ENCODE measurements at places on chromosomes 2 and 18. TPM values are rescaled to one million over a fixed set of nuclear protein-coding genes. Genes with fewer than 3 reads are reported as not detected.

Gene ST3GAL5
- total RNA-seq = 72.4 TPM

GRCh38 chr2:441258-442022 lies 153.5 kb upstream of the ALKAL2 start:
- no peak for DNase-seq

GRCh38 chr18:9861157-9861556 lies 24.6 kb upstream of the TXNDC2 start:
- DNase-seq = no peak

Gene TSGA10
- 9.9 TPM for total RNA-seq

Gene CFC1
- not detected for total RNA-seq

Gene TUBB8B
- 0.47 TPM for total RNA-seq

DNA sequence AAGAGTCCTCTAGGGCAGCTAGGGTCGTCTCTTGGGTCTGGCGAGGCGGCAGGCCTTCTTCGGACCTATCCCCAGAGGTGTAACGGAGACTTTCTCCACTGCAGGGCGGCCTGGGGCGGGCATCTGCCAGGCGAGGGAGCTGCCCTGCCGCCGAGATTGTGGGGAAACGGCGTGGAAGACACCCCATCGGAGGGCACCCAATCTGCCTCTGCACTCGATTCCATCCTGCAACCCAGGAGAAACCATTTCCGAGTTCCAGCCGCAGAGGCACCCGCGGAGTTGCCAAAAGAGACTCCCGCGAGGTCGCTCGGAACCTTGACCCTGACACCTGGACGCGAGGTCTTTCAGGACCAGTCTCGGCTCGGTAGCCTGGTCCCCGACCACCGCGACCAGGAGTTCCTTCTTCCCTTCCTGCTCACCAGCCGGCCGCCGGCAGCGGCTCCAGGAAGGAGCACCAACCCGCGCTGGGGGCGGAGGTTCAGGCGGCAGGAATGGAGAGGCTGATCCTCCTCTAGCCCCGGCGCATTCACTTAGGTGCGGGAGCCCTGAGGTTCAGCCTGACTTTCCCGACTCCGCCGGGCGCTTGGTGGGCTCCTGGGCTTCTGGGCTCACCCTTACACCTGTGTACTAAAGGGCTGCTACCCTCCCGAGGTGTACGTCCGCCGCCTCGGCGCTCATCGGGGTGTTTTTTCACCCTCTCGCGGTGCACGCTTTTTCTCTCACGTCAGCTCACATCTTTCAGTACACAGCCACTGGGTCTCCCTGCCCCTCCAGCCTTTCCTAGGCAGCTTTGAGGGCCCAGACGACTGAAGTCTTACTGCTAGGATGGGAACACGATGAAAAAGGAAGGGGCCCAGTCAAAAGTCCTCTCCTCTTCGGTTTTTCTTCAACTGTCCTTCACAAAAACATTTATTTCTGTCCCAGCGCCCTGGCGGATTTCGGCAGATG lies 8.1 kb downstream of the SIX2 start:
- no peak for DNase-seq

- DNase-seq = no peak
These were observed 267.8 kb upstream of the NCKAP5 start for GRCh38 chr2:133835821-133836619.

Gene DNAH6
- 6.3 TPM for total RNA-seq

Gene TCF7L1
- 17.1 TPM for total RNA-seq

Gene SCYGR4
- not detected for total RNA-seq

DNA sequence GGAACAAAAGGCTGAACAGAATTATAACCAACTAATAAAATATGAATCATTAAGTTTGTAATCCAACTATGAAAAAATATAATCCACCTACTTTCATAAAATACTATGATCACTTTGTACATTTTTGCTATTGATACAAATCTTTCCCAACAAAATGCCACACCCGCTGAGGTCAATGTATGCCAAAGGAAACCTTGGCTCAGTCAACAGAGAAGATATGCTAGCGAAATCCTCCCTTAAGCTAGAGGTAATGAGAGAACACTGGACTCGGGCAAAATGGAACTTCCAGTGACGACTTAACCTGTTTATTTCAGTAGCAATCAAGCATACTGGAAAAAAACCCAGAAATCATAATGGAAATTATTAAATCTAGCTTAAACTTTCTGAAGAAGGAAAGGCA lies 81.5 kb downstream of the NOL10 start:
- DNase-seq = no peak

DNA sequence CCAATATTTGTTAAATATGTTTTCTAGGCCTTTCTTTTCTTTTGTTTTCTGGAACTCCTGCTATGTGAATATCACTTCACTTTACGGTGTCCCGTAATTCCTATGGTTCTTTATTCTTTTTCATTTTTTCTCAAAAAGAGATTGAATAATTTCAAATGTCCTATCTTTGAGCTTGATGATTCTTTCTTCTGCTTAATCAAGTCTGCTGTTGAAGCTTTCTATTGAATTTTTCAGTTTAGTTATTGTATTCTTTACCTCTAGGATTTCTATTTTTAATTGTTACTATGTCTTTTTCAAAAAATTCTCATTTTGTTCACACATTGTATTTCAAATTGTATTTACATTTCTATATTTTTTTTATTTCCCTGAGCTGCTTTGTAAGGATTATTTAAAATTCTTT lies 45.5 kb upstream of the COL3A1 start:
- DNase-seq = no peak

GRCh38 chr2:222307978-222308730 lies 9.4 kb upstream of the PAX3 start:
- DNase-seq = no peak

DNA sequence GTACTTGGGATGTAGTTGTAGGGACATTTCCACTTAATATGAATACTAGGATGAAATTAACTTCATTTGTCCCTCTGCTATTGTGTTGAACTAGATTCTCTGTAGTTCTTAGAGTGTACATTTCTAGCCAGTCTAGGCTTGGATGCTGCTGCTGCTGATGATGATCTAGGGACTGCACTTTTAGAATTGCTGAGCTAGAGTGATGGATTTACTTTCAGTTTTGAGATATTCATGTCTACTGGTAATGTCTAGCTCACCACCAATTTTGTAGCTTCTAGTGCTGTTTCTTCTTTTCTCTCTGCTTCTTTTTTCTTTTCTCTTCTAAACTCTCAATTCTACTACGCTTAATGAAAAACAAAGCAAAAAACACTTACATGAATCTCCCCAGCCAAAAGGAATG lies 49.4 kb downstream of the MRPS9 start:
- no peak for DNase-seq

Gene GALNT14
- 0.83 TPM for total RNA-seq

Gene ARHGEF4
- 9.1 TPM for total RNA-seq

- DNase-seq = no peak
These were observed 68.7 kb downstream of the MTHFD2 start for GRCh38 chr2:74267068-74267467.
